AG08395 (cell line): ENCODE measurements at places on chromosomes 6 and 20.

GRCh38 chr6:123418071-123418470 lies 218.7 kb downstream of the TRDN start:
- no peak for DNase-seq

GRCh38 chr6:148524976-148525375 lies 182.3 kb downstream of the SASH1 start:
- peak; percentile 58 for DNase-seq

DNA sequence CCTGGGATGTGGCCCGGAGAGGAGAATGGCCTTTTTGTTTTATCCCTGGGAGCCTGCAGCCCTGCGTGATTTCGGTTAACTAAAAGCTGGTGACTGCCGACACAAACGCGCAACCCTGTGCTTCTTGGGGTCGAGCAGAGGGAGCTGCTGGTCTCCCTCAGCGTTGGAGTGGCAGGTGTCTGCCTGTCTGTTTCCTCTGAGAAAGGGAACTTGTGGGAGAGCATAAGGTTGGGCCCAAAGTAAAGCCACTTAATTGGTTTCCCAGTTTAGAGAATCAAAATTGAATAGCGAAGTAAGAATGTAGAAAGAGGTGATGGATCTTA lies 500 bp downstream of the LTV1 start:
- no peak for DNase-seq

DNA sequence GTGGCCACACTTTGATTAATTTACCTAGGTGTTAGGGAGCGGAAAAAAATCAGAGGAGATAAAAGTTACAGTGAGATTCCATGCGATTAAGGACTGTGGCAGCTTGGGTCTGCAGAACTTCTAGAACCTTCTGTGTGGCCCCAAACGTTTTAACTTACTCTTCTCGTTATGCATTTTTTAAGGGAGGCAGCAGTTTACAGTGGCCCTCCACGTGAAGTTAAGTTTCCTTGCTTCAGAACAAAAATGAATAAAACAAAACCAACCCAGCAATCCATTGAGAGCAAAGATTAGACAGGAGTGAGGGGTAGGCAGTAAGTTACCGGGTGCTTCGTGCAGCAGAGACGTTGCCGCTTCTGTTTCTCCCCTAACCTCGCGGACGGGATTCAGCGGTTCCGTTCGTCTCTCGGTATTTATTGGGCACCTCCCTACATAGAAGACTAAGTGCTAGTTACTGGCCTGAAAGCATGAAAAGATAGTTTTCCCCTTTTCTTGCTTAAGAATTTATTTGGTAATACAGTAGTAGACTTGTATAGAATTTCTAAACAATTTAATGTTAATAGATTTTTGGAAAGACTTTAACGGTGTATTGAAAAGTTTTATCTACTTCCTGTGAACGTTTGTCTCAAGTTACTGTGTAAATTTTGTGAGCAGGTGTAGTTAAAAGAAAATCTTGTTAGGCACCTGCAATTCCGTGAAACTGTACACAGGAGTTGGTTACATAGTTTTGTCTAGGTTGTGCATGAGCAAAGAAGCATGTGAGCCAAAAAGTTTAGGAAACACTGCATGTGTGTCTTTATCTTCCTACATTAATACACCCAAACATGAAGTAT lies 1.1 kb downstream of the BAG2 start:
- peak; percentile 18 for DNase-seq

GRCh38 chr6:13278164-13278563 lies 50.2 kb downstream of the TBC1D7 start:
- DNase-seq = no peak

- DNase-seq = no peak
These were observed 10.3 kb downstream of the NSFL1C start for GRCh38 chr20:1456300-1456699.

DNA sequence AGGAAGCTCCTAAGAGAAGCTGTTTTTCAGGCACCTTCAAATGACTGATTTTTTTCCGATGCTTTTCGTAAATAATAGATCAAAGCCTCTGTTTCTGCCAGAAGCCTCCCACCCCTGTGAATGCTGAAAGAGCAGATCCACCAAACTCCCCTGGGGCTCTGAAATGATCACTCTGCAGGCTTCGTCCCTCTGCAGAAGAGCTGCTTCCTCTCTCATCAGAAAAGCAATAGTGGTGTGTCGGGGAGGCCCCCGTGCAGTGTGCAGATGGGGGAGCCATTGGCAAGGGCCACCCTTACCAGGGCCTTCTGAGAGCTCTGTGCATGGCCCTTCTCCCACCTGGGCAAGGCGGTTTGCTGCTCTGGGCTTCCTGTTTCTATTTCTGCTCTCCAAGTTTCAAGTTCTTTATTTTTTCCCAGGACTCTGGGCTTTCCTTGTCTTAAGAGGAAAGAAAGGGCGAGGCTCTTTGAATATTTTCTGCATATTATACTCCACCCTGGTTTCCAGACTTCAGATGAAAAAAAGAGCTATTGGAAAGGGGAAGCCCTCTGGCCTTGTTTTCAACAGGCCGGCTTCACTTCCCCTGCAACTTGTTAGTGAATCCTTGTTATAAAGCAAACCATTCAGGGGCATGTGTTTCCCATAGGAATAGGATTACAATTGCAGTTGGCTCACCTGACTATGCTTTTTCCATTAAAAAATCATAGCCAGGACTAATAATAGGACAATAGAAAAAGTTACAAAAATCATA lies 155.2 kb downstream of the TTLL2 start:
- no peak for DNase-seq

GRCh38 chr6:5522147-5522546 lies 260.8 kb downstream of the FARS2 start:
- no peak for DNase-seq

DNA sequence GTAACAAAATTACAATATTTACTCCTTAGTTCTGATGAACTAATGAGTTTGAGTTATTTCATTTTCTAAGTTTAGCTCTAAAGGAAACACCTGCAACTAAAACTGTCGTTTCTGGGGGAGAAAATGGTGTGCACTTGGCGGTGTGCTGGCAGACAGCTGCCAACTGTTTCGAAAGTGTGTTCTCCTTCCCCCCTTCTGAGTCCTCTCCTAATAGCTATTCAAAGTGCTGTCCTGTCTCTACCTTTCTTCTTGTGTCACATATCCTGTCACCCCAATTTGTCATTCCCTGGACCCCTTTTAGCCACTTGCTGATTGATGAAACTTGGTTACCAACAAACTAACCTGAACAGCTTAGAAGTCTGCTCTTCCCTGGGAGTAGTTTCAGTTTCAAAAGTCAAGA lies 4.9 kb upstream of the UBE2J1 start:
- DNase-seq = no peak

DNA sequence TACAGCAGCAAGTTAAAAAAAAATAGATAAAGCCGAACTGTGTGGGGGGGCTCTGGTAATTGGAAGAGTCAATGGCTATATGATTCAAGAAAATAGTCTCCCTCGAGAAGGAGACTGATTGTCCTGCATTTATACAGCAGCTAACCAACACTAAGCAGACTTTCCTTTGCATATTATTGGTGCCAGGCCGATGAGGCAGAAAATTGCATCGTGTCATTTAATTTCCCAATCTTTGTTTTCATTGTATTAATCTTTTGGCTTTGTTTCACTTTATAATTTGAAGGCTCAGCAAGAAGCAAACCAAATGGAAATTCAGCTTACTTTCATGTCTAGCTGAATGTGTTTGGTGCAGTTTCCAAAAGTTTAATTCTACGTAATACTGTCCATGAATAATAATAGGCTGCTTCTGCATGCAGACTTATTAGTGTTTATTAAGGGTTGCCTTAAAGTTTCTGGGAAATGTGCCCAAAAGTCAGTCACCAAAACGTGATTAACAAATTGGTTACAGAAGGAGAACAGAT lies 258.5 kb downstream of the HACE1 start:
- no peak for DNase-seq

- no peak for DNase-seq
These were observed 2.9 kb downstream of the C6orf141 start for GRCh38 chr6:49553384-49553783.

- DNase-seq = no peak
These were observed 17.0 kb downstream of the GSS start for GRCh38 chr20:34938466-34939163.

GRCh38 chr20:58251979-58252591 lies 23.6 kb upstream of the ANKRD60 start:
- peak; percentile 95 for DNase-seq

GRCh38 chr20:51067792-51068191 lies 44.9 kb upstream of the KCNG1 start:
- DNase-seq = no peak

DNA sequence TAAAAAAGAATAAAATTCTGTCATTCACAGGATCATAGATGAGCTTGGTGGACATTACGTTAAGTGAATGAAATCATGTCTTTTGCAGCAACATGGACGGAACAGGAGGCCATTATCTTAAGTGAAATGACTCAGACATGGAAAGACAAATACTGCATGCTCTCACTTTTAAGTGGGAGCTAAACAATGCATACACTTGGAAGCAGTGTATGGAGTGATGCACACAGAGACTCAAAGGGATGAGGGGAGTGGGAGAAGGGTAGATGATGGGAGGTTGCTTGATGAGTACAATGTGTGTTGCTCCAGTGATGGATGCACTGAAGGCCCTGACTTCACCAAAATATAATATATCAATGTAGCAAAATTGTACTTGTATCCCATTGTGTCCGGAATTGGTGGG lies 293.4 kb downstream of the CD109 start:
- DNase-seq = no peak

GRCh38 chr6:150667359-150667758 lies 67.7 kb downstream of the PLEKHG1 start:
- DNase-seq = no peak

DNA sequence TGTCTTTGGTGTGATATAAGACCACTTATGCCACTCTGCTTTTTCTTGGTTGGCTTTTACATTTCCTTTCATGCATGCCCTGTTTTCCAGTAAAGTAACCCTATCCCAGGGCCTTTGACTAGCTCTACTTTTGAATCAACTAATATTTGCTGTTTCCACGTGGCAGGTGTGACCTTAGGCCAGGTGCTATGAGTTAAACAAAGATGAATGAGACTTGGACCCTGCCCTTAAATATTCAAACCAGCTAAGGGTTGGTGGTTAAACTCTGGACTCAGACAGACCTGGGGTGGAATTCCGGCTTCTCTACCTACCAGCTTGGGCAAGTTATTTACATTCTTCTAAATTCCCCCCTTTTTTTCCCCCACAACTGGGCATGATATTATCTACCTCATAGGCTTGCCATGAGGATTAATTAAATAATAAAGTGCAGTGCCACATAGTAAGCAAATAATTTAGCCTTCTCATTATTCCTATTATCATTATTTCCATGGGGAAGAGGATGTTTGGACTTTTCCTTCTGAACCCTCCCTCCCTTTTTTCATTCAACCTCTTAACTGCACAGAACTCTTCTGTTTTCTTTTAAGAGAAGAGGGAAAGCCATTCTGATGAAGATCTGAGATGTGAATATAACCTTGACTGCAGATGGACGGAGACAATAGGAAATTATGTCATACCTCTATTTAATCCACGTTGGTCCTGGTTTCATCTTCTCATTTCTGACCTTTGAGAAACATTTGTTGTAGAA lies 143.6 kb upstream of the TNFAIP3 start:
- no peak for DNase-seq

DNA sequence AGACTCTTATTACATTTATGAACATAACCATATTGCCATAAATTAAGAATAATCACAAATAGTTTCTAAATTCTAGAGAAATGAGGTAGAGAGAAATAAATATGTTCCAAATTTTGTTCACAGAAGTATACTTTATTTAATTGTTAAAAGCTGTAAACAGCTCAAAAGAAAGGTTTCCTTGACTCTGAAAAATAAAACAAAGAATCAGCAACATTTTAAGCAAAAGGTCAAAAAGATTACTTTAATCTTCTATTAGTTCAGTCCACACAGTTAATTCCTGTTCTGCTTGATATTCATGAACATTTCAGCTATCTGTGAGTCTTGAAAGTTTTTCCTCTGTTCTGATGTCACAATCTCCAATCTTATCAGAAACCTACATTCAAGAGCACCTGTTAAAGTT lies 197.9 kb downstream of the GJA1 start:
- no peak for DNase-seq

DNA sequence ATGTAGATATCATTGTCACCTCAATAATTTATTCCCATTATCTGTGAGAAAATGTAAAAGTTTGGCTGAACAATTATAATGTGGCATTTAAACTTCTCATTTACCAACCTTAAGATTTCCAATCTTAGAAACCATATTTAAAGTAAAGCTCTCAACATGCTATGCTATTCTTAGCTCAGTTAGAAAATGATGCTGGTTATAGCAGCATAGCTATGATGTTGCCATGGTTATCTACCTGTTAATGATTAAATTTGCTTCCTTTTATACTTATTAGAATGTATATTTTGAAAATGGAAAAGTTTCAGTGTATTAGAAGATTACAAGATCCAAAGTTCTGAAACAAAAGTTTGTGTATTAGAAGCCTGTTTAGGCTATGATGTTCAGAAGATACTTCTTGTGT lies 110.1 kb downstream of the GPR63 start:
- no peak for DNase-seq

- DNase-seq = peak; percentile 74
These were observed 54.8 kb upstream of the BMP6 start for GRCh38 chr6:7671076-7671475.

- no peak for DNase-seq
These were observed 62.1 kb downstream of the TBXT start for GRCh38 chr6:166105341-166106075.

DNA sequence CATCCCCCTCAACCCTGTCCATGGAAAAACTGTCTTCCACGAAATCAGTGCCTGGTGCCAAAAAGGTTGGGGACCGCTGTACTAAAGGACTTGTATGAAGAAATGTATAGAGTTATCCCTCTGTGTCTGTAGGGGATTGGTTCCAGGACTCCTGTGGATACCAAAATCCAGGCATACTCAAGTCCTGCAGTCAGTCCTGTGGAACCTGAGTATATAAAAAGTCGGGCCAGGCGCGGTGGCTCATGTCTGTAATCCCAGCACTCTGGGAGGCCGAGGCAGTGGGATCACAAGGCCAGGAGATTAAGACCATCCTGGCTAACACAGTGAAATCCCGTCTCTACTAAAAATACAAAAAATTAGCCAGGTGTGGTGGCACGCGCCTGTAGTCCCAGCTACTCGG lies 42.0 kb downstream of the LCA5 start:
- DNase-seq = no peak

DNA sequence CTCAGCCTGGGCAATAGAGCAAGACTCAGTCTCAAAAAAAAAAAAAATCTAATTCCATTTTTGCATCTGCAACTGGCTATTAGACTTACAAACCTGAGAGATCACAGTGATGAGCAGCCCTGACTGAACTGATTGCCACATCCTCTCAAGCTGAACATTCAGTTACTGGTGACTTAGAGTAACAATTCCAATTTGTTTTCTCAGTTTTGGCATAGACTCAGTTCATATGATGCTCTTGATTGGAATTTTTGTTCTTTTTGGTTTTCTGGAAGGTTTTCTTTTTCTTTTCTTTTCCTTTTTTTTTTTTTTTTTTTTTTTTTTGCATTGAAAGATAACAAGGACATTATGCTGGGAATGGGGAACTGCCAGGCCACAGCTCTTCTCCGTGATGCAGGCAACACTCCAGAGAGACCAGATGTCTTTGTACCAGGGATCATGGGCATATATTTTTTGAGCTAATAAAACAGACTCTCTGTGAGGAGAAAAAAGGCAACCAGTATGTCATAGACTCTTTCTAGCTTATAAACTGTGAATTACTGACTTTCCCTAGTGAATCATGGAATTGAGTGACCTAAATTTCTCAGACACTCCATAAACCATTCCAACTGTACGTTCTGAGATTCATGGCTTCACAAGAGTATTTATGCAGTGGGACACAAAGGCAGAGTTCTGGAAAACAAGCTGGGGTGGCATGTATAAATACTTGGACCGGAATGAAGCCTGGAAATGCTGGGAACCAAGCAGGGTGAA lies 86.0 kb upstream of the SLC2A12 start:
- DNase-seq = peak; percentile 52
